ENCODE measurements at places on chromosomes 5 and 9. TPM values are rescaled to one million over a fixed set of nuclear protein-coding genes. Genes with fewer than 3 reads are reported as not detected.
A peak's percentile ranks its signal among the peaks of the same experiment; 100 is the strongest.

- DNase-seq: no peak
These were observed 737.3 kb upstream of the DMAC1 start for GRCh38 chr9:8536845-8537244.

PLAC8L1 gene
- total RNA-seq: 0.57 TPM

GRCh38 chr5:148458036-148458888 lies 74.5 kb downstream of the FBXO38 start:
- DNase-seq: no peak

DNA sequence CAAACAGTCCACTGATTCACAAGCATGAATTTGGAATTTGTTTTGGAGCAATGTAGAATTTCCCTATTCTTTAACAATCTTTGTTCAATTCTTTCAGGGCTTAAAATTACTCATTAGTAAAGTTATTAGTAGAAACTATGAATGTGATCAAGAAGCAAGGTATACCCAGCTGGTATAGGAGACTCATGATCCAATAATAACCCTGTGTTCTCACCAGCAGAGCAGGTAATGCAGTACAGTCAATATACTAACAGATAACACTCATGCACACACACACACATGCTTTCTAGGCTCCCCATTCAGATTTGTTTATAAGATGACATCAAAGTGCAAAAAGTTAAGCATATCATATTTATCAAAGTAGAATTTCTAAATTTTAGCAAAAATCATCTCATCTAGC lies 445.2 kb downstream of the ELAVL2 start:
- no peak for DNase-seq

- no peak for DNase-seq
These were observed 2167.7 kb upstream of the WWC1 start for GRCh38 chr5:166123717-166124116.

CLK4 gene
- total RNA-seq: 26.1 TPM

- DNase-seq: no peak
These were observed 496.2 kb downstream of the ARHGEF28 start for GRCh38 chr5:74122175-74122574.

DNA sequence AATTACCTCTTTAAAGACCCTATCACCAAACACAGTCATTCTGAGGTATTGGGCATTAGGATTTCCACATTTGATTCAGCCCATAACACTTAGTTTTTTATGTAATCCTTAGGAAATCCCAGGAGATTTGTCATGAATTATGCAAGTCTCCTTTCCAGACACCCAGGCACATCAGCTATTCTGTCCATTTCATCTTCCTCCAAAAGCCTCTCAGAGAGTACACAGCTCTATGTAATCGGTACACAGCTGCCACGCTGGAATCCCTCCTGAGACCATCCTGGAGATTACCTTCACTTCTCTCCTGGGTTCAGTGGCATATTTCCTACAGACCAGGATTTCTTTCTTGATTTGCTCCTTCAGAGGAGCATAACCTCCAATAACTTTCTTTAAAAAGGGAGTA lies 2309.8 kb upstream of the WWC1 start:
- no peak for DNase-seq

GRCh38 chr5:368183-369084 lies 46.9 kb downstream of the AHRR start:
- DNase-seq: peak; percentile 65

DNA sequence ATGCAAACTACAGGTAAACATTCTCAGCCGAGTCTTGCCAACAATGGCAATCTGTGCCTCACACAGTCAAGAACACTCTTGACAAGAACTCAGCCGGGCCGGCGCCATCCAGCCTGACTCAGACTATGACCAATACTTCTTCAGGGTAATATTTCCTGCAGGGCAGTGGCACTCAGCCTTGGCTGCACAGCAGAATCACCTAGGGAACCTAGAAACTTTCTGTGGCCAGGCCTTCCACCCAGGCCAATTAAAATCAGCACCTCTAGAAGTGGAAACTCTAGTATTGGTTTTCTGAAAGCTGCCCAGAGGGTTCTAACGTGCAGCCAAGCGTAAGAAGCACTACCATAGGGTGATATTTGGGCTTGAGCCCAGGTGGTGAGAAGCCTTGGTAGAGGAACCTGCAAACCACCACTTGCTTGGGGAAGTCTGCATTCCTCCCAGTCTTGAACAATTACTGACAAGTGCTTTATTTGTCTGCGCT lies 120.6 kb downstream of the TTLL11 start:
- DNase-seq: no peak

DNA sequence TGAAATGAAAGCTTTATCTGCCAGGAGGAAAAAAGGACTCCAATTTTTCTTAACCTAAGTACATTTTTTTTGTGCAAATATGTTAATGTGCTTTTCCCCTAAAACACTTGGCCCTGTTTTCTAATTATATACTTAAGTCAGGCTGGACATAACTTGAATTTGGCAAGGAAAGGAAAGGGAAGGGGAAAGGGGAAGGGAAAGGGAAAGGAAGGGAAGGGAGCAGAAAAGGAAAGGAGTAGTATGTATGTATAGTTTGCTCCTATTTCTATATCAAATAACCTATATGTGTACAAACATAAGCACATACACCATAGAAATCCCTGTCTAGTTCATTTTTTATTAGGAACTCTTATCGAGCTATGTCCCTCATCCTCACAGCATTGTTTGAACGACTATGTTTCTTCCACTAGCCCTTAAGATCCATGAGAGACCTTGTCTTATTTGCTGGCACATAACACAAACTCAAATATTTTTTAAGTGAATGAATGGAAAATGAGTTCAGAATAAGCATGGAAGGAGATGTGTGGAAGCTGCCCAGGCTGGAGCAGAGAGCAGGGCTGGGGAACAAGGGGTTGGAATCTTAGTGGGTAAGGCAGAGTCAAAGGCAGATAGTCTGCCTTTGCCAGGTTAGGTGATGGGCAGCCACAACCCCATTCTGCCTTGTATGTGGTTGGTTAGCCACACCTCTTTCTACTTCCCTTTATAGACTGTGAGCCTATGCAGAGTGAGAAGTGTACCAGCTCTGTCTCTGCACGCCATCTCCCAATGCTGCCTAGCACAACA lies 70.0 kb downstream of the KLHL3 start:
- peak; percentile 78 for DNase-seq

C9orf40 gene
- 20.0 TPM for total RNA-seq

DNA sequence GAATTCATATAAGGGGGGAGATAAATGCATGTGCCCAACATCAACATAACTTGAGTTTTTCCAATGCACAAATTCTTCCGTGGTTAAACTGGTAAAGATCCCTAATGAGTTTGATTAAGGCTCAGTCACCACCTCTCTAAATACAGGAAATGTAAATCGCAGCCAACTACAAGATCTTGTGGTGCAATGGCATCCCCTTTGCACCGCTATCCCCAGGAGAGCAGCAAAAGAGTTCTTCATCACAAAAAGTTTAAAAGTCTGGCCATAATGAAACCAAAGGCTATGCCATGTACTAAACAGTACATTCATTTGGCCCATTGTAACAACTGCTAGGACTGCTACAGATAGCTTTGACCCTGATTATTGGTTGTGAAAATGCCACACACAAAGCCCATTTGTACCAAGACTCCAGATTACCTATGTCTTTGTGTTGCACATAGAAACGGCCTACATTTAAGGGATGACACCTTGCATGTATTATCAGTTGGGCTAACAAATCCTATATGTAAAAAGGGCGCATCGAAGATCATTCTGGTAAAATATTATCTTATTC lies 44.5 kb downstream of the ZNF608 start:
- no peak for DNase-seq

- no peak for DNase-seq
These were observed 13.1 kb downstream of the ROPN1L start for GRCh38 chr5:10454591-10455276.

WNT8A gene
- total RNA-seq: not detected

- no peak for DNase-seq
These were observed 44.2 kb downstream of the SH3PXD2B start for GRCh38 chr5:172410160-172410559.

UBE2QL1 gene
- 0.77 TPM for total RNA-seq

DNA sequence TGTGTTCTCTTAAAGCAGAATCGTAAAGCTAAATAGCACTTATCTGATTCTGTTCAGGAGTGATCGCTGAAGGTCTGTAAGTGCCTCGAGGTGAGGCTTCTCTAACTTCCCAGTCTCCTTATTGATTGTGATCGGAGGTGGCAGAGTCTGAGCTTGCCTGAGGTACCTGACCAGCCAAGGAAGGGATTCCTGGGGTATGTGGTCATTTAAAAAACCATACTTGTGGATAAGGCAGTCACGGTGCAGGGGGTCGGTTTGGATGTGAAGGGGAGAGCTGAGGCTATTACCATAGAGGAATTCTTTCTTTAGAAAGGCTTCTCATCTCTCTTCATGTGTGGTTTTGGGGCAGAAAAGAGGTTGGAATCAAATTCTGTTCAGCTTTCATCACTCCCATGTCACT lies 193.7 kb downstream of the TLE4 start:
- no peak for DNase-seq

RNF180 gene
- total RNA-seq: not detected

- DNase-seq: no peak
These were observed 49.6 kb upstream of the CPLX2 start for GRCh38 chr5:175821790-175822211.

DNA sequence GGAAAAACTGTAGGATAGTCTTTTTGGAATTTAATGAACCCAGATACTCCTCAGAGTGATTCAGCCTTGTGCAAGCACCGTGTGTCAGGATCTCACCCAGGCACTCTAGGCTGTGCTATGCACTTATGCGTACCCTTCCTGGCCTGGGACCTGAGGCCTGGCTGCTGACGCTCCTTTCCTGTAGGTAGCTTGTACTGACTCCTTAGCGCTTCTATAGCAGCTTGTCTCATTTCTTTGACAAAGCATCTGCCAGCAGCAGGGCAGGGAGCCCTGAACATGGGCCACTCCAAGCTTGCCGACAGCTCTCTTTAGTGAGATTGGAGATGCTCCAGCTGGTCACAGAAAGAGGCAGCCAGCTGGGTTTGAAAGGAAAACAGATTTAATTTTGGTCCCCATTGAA lies 147.3 kb downstream of the SGCD start:
- DNase-seq: no peak

GRCh38 chr5:39201160-39201780 lies 18.1 kb downstream of the FYB1 start:
- DNase-seq: peak; percentile 72

FOXI1 gene
- not detected for total RNA-seq

DNA sequence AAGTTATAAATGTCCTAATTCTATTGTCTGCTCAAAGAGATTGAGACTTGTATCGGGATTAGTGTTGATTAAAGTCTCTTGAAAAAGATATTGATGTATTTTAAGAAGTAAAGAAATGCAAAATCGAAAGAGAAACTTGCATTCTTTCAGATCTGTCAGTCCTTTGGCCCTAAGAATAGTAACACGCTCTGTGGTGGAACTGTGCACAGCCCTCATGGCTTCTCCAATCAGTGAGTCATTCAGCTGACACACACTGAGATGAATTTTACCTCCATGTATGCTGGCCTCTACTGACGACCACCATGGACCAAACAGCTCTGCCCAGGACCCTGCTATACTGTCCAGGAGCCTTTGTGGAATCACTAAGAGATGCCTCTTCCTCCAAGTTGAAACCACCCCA lies 232.4 kb downstream of the ESM1 start:
- peak; percentile 81 for DNase-seq

- no peak for DNase-seq
These were observed 188.4 kb upstream of the MAST4 start for GRCh38 chr5:66407765-66408164.

CCDC183 gene
- total RNA-seq: 0.14 TPM

PKD2L2 gene
- total RNA-seq: not detected

DNA sequence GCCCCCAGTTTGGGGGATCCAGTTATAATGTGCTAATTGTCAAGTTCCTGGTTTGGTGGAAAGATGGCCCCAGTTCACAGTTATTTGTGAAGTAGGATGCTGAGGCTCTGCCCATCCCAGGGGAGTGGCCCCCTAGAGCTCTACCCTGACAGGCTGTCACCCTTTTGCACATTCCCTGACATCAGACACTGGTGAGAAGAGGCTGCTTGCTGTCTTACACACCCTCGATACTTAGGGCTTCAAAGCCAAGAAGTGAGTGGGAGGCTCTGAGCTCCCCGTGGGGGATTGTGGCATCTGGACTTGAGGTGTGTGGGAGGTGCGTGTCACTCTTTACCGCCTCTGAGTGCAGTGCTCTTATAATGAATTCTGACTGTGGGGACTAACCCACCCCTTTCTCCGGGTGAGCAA lies 168.5 kb downstream of the DOCK2 start:
- peak; percentile 76 for DNase-seq

GRCh38 chr9:36855448-36856315 lies 178.4 kb downstream of the PAX5 start:
- peak; percentile 78 for DNase-seq

DNA sequence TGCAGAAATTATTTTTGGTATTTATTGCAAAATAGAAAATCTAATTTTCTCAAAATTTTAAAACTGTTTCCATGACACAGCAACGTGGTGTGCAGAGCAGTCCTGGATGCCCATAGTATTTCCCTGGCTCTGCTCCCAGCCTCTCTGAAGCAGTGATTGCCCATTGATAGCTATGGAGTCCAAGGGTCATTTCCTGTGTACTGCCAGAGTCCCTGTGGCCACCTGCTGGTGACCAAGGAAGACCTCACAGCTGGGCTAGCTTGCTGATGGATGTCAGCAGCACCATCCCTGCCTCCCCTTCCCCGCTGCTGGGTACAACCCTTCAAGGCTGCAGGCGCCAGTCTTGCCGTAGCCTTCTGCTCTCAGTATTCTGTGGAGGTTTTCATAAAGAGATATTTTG lies 184.1 kb downstream of the DIRAS2 start:
- no peak for DNase-seq

DNA sequence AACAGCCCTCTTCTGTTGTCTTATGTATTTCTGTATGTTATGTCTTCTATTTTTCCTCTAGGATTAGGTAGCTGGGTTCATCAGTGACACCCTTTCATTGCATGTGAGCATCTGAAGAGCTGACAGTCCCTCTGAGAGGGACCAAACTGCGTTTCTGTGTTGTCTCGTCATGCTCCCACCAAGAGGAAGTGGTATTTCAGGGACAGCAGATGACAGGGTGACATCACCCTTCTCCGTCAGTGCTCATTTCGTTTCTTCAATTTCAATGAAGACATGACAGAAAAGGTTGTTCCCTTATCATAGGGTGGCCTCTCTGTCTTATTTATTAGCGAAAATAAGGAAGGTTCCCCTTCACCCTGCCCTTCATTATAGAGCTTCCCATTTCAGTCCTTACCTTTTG lies 225.9 kb upstream of the NR4A3 start:
- peak; percentile 66 for DNase-seq

- DNase-seq: no peak
These were observed 199.9 kb downstream of the ADAMTS12 start for GRCh38 chr5:33691856-33692255.

C5orf52 gene
- 0.42 TPM for total RNA-seq

- DNase-seq: no peak
These were observed 610.4 kb upstream of the CDH10 start for GRCh38 chr5:25255128-25255527.
